ENCODE measurements at places on chromosomes 2 and 18.

DNA sequence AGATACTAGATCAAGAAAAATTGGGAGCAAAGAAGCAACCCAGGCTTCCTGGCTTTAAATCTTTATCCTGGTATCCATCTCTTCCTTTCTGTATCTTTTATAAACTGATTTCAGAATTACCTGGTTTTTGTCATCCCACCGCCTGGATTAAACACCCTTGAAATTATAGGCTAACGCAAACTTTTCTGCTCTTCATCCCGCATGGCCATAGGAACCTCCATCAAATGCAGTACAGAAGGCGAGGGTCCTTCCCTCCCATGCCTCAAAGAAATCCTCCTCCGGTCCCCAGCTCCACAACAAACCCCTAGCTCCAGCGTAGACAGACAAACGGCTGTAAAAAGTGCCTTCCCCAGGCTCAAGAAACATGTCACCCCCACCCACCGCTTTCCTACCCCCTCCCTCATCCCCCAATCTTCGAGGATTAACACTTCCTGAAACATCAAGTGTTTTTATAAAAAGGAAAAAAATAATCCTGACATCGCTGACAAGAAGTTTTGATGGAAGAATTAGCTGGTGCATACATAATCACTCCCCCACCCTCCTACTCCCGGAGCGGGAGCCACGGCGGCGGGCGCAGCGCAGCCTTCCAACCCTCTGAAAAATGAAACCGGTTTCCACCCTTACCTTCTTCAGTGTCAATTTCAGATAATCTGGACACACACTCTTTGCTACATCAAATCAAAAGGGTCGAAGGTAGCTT is 7.6 kb downstream of the DLX1 start:
- no peak for DNase-seq

DNA sequence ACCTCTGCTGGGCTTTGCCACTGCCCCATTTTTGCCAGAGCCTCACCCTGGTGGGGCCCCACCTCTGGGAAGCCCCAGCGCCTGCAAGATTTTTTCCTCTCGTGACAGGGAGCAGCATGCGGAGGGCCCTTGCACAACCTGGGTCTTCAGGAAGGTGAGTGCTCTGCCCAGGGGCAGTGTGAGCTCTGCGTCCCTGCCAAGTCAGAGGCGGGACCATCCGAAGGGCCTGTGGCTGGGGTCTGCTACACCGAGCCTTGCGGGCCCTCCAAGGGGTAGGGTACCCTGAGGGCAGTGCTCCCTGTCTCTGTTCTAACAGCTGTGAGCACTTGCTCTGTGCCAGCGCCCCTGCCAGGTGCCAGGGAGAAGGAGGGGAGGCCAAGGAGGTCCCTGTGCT is 5.8 kb upstream of the ODC1 start:
- DNase-seq: no peak

GRCh38 chr2:68968221-68968620 is 6.2 kb upstream of the GKN1 start:
- no peak for DNase-seq

DNA sequence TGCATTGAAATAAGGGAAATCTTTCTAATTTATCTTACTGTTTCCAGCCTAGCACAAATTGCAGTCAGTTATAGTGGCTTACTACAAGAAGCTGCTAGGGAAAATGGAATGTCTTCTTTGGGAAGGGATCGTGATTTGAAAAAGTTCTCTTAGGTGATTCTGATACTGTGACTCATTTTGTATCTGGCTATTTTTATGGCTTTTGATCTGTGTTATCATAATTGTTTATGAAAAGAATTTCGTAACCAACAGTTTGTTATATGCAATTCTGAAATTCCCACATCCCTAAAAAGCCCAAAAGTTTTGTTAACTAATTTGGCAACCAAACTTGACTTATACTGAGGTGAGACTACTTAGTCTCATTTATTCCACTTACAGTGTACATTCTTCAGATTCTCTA is 12.4 kb downstream of the PTPN4 start:
- DNase-seq: no peak

GRCh38 chr2:173090973-173091660 is 15.5 kb downstream of the MAP3K20 start:
- DNase-seq: no peak

DNA sequence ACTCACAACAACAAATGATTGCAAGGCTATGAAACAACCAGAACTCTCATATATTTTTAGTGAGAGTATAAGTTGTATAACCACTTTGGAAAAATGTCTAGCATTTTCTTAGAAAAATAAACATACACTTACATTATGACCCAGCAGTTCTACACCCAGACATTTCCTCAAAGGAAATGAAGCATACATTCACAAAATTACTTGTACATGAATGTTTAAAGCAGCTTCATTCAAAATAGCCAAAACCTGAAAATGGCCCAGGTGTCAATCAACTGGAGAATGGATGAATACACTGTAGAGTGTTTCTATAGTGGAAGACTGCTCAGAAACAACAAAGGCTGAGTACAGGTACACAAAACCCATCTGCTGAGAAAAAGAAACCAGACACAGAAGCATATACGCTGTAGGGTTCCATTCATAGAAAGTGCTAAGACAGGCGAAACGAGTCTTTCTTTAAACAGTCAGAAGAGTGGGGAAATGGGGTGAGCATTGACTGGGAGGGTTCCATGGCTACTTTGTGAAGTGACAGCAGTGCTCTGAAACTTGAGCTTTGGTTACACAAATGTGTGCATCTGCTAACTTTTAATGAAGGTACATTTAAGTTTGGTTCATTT is 799.0 kb downstream of the DCDC2C start:
- no peak for DNase-seq

GRCh38 chr2:57759131-57759530 is 287.5 kb upstream of the VRK2 start:
- DNase-seq: no peak

DNA sequence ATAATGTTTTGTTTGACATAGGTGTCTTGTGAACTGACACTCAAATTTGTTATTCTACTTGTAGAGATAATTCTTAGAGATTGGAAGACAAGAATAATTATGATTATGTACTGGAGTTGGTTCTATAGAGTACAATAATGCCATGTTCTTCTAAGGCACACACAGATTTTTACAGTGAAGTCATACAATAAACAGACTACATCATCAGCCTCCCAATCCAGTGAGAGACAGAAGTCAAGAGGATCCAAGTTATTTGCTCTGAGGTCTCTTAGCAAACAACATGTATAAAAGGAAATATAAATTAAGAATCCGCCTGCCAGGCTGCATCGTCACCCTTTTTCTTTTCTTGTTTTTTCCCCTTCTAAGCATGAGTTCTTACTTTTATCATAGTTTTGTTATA is 613.5 kb upstream of the SETBP1 start:
- no peak for DNase-seq

- DNase-seq: no peak
Measured at GRCh38 chr2:54226260-54226659, 29.8 kb downstream of the TSPYL6 start.

DNA sequence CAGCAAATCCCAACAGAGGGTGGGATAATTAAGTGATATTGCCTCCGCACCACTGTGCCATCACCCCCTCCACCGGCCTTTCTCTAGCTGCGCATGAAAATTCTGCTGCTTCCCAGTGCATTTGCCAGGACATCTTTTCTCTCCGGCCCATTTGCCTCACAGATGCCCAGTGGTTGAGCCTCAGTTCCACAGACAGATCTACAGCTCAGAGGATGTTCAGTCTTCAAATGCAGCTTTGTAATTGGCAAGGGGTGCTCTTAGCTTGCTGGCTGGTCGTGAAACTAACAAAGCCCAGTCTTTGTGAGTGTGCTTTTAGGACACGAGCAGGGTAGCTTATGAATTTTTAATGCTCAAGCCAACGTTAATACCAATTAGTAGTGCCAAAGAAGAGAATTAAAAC is 253.3 kb upstream of the REV1 start:
- DNase-seq: no peak

DNA sequence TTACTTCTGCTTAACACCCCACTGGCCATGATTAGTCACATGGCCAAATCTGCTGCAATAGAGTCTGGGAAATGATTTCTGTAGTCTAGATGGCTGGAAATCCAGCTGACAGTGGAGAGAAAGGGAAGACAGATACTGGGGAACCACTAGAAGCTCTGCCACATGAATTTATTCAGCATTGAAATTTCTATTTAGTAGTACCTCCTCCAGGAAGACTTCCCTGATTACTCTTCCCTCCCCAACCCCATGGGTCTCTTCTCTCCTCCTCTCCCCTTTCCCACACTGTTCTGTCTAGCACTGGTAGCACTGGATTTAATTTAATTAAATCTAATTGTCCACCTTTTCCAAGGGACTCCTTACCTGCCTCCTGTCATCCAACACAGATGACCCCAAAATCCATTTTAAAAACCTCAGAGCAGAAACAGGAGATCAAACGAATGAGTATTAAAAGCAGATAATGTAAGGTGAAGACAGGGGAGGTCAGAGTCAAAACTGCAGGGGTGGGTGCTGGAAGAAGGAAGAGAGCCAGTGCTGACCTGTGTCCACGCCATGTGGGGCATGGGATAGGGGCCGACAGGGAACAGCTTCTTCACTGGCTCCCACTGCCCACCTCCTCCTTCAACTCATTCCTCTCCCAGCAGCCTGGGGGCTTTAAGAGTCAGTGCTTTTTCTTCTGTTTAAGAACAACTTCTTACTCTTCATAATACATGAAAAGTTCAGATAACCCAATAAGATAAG is 169.2 kb upstream of the HS6ST1 start:
- no peak for DNase-seq

GRCh38 chr2:54551123-54551756 is 95.1 kb downstream of the SPTBN1 start:
- no peak for DNase-seq

DNA sequence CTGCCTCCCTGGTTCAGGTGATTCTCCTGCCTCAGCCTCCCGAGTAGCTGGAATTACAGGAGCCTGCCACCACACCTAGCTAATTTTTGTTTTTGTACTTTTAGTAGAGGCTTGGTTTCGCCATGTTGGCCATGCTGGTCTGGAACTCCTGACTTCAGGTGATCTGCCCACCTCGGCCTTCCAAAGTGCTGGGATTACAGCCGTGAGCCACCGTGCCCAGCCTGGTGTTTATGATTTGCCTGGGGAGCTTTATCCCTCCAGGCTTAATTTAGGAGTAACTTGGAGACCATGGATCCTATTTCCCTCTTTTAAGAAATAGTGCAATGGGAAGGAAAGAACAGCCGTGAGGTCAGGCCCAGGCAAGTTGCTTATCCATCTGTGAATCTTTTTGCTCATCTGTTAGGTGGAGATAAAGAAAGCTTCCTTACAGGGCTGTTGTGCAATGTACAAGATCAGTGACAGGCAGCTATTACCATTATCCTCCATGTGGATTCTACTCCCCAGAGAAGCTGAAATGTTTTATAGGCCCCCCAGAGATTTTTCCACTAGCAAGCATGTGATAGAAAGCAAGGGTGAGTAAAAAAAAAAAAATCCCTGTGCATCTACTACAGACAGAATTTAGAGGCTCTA is 104.9 kb upstream of the MGAT5 start:
- DNase-seq: no peak
